Panc1 (cell line): ENCODE measurements at places on chromosomes 2 and 18.

DNA sequence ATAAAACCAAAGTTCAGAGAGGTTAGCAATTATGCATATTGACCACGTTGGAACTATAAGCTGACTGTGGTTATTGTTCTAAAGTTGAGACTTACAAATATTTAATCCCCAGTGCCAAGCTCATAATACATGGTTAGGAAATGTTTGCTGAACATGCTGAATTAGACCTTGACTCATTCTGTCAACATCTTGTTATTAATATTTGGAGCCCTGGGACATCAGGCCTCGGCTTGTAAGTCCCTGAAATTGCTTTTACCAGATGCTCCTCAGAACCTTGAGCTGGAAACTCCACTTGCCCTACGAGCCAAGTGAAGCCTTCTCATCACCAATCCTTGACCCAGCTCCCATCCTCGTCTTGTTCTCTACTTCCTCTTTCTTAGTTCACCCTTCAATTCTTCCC is 21.2 kb downstream of the DYNAP start:
- DNase-seq, result no peak

- no peak for DNase-seq
These were observed 67.3 kb upstream of the ST6GAL2 start for GRCh38 chr2:106953236-106953635.

DNA sequence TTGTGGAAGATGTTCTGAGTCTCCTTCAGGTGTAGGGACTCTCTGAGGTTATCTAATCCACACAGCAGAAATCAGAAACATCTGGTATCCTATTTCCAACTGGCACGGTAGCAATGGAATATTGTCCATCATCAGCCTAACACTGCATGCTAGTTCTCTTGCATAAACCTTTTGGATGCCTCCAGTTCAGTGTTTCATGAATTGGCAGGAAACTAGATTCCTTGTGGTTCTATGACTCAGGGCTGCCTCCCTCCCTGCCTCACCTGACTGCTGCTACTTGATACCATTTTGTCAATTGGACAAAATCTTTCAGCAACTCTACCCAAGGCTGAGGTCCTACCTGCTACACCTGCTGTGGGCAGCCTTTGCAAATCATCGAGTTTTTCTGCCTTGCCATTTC is 130.9 kb downstream of the TPGS2 start:
- DNase-seq, result peak; percentile 2

- no peak for DNase-seq
These were observed 35.1 kb downstream of the LOXHD1 start for GRCh38 chr18:46621871-46622270.

- no peak for DNase-seq
These were observed 45.3 kb downstream of the KIF3C start for GRCh38 chr2:25936889-25937545.

DNA sequence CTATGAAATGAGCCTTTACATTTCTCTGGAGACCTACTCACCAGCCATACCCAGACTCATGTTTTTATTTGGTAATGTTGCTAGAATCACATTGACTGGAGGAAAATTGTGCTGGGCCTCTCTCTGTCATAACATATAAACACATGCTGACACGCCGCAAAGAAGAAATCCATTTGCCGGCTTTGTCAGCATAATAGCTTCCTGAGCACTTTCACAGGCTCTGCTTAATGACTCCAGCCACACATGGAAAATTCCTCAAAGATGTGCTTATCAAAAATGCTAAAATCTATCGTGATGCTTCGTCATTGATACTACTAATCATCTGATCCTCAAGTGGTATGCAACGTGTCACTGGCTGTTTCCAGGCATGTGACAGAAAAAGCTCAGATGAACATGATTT is 63.1 kb downstream of the RND3 start:
- no peak for DNase-seq

DNA sequence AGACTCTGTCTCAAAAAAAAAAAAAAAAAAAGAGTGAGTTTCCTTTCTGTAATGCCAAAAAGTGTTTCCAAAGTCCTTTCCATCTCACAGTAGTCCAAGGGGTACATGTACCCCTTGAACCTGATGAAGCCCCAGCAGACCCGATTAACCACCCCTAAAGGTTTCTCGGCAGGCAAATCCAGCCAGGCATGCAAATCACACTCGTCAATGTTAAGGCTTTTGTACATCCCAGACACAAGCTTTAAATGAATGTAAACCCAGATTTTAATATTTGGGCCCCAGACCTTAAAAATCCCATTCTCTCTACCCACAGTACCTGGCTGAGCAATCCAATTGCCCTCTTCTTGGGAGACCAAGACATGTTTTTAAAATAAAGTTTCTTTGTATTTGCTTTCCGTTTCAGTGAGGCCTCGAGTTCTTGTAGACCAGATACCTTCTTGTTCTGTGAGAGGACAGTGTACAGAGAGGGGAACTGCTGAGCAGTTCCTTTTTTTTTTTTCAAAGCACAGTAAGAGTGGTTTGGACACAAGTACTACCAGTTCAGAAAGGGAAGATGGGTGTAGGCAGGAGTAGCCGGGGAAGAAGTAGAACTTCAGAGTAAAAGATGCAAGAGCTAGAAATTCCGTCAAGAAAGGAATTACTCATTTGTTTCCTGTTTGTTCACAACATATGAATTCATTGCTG is at the start of gene NLRC4:
Gene NLRC4, minus strand, starts transcription at position 465 of the 684 bp plus-strand sequence. CDS start 8,111 bp downstream, outside the sequence.
- no peak for DNase-seq

GRCh38 chr18:54710074-54710899 is 118.0 kb upstream of the RAB27B start:
- no peak for DNase-seq

GRCh38 chr2:56234241-56234640 is 50.5 kb downstream of the CCDC85A start:
- no peak for DNase-seq

GRCh38 chr2:240972636-240973521 is 25.5 kb upstream of the SNED1 start:
- no peak for DNase-seq

DNA sequence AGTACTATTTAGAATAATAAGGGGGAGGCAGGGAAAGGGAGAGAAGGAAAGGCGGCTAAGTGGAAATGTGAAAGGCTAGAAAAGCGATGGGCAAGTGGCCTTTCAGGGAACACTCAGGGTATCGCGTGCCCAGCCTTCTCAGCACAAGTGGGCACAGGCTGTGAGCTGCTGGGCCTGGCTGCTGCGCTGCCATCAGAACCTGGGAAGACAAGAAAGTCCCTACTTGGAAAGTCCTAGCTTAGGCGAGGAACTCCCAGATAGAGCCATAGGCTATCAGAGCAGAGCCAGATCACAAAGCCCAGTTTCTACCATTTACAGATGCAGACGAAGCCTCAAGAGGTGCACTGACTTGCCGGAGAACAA is 9.8 kb upstream of the FZD7 start:
- DNase-seq, result no peak

GRCh38 chr2:70141902-70142589 is 48.8 kb downstream of the C2orf42 start:
- no peak for DNase-seq
